ENCODE measurements at places on chromosomes 2 and 18.

- no peak for DNase-seq
These were observed 205.2 kb upstream of the APCDD1 start for GRCh38 chr18:10249270-10249669.

GRCh38 chr2:191983186-191983585 is 136.3 kb upstream of the CAVIN2 start:
- no peak for DNase-seq

GRCh38 chr2:177698281-177698680 is 305.7 kb downstream of the AGPS start:
- DNase-seq, result no peak

DNA sequence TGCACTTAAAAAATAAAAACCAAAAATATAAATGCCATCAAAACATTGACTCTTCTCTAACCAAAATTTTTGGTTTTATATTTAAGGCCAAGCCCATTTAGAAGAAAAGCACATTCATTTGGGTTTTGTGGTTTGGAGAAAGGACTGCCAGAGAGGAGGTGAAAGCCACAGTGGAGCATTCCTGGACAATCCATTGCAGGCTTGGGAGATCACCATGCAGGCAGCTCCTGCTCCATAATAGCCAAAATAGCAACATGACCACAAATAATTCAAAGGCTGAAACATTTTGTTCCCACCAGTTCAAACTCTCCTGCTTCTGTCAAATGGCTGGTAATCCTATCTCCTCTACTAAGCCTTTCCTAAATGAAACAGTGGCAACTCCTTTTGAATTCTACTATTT is 73.5 kb downstream of the GALNT3 start:
- DNase-seq, result no peak

DNA sequence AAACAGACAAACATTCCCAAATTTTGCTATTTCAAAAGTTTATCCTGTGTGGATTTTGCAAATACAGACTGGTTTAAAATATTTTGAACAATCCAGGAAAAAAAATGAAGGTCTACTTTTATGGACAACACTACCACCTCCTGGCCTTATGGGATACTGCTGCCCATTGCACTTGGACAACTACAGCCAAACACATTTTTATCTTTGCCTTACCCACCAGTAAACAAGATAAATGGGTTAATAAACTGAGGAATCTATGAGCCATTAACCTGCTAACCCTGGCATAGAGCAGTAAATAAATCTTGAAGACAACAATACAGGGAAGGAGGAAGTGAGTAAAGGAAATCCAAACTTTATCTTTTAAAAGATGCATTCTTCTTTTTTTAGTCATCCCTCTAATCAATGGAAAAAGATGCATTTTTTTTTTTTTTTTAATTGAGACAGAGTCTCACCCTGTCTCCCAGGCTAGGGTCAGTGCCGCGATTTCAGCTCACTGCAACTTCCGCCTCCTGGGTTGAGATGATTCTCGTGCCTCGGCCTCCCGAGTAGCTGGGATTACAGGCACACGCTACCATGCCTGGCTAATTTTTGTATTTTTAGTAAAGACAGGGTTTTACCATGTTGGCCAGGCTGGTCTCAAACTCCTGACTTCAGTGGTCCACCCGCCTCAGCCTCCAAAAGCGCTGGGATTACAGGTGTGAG is 2.1 kb upstream of the SPIRE1 start:
- DNase-seq, result no peak

- DNase-seq, result no peak
These were observed 52.6 kb downstream of the SH2D6 start for GRCh38 chr2:85470850-85471800.

GRCh38 chr2:214737188-214737587 is 72.3 kb downstream of the BARD1 start:
- no peak for DNase-seq

DNA sequence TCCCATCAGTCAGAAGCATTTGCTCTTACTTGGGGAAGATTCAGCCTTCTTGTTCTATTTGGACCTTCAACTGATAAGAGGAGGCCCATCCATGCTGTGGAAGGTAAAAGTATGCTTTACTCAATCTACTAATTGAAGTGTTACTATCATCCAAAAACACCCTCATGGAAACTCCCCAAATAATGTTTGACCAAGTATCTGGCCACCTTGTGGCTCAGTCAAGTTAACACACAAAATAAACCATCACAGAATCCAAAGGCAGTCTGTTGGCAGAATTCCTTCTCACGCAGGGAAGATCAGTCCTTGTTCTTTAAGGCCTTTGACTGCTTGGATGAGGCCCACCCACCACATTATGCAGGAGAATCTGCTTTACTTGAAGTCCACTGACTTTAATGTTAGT is 531.2 kb upstream of the SMIM21 start:
- no peak for DNase-seq

DNA sequence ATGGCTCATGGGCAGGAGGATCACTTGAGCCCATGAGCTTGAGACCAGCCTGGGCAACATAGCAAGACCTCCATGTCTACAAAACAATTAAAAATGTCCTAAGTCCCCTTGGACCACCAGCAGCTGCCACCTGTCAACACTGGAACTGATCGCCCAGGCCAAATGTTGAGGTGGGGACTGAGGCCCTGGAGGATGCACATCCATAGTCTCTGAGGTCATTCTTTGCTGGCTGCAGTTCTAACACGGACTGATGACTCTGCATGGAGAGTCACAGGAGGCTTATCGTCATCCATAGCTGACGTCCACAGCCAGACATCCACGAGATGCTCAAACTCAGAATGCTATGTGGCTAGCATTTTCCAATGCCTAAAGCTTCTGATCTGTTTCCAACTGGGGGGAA is 151.3 kb downstream of the BCL2 start:
- DNase-seq, result peak; percentile 23

GRCh38 chr2:232013701-232014353 is 52.3 kb downstream of the DIS3L2 start:
- no peak for DNase-seq

DNA sequence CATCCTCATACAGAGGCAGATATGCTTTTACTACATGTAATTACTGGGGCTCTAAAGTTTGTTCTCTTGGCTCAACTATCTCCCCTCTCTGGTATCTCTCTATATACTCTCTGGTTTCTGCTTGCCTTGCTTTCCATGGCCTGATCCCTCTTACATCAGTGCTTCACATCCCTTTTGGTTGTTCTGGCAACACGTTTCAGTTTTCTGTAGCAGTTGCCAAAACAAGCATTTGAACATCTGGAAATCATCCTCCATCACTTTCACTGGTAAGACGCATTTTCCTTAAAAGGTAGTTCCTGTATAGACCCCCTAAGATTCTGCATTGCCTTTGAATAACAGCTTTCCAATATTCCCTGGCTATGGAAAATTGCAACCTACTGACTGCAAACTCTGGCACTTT is 25.9 kb downstream of the COL5A2 start:
- DNase-seq, result no peak

- no peak for DNase-seq
These were observed 4.9 kb upstream of the DNAH7 start for GRCh38 chr2:196073521-196073920.

DNA sequence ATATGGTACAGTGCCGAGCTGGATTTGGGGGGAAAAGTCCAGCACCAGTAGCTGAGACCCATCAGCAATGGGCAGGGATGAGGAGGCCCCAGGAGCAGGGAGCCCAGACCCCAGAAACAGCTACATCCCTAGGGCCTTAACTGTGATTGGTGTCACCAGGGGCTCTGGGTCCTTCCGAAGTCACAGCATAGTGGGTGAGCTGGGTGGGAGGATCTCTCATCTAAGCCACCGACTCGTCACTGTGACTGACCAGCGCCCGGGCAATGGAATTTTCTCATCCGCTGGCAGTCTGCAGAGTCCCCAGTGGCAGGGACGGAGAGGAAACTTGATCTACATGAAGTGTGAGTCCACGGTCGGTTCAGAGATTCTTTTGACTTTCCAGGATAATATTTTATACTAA is 186.5 kb downstream of the SH3BP4 start:
- DNase-seq, result no peak

GRCh38 chr2:121095257-121096080 is 189.5 kb downstream of the TFCP2L1 start:
- no peak for DNase-seq

DNA sequence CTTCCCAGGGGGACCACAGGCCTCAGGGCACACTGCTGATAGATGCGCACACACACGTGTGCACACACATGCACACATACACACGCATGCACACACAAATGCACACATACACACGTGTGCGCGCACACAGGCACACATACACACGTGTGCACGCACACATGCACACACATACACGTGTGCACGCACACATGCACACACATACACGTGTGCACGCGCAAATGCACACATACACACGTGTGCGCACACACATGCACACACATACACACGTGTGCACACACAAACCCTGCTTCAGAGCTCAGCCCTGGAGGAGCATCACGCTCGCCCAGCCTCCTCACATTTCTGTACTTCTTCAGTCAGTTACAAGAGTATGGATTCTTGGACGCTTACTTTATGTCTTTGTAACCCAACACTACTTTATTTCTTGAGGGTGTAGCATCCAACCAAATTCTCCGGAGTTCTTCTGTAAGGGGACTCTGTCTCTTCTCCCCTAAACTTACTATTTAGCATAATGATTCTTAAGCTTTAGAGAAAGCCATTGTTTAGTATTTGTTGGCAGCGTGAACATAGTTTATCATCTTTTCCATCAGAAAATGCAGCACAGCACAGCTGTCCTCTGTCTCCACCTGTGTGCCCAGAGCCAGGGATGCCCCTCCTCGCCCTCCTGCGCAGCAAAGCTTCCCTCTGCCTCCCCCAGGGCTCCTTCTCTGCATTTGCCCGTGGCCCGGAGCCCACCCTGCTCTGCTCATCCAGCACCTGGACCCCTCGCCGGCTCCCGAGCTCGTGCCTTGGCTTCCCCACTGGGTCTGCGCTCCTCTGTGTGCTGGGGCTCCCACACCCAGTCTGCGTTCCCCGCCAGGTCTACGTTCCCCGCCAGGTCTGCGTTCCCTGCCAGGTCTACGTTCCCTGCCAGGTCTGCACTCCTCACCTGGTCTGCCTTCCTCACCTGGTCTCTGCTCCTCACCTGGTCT is 74.4 kb upstream of the CTDP1 start:
- no peak for DNase-seq

DNA sequence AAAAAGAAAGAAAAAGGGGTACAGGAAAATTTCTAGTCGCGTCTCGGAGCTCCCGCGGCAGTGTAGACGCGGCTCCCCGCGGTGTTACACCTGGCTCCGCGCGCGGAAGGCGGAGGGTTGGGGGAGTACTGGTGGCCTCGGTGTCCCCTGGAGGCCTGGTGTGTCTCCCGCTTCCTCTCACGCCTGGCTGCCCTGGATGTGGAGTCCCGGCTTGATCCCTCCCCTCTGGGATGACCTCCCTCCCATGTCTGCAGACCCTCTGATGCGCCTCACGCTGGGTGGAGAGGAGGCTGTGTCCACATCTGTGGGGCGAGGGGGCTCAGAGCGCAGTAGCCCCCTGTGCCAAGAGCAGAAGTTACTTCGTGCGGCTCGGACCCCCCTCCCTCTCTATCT is 1.2 kb downstream of the KIF5C start:
- no peak for DNase-seq

DNA sequence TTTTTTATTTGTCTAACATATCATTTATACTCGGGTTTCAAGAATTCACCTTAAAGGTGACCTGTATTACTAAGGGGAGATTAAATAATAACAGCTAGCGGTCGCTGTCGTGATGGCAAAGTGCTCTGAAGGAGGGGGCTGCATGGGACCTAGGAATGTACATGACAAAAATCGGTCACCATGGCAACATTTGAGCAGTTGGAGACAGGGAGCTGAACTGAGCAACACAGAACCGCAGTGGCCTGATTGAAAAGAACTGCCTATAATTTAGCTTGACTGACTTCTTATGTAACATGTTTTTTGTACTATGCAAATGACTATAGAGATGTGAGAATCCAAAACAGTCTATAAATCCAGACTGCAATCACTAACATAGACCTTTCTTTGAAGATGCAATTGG is 34.3 kb upstream of the EPHA4 start:
- no peak for DNase-seq

DNA sequence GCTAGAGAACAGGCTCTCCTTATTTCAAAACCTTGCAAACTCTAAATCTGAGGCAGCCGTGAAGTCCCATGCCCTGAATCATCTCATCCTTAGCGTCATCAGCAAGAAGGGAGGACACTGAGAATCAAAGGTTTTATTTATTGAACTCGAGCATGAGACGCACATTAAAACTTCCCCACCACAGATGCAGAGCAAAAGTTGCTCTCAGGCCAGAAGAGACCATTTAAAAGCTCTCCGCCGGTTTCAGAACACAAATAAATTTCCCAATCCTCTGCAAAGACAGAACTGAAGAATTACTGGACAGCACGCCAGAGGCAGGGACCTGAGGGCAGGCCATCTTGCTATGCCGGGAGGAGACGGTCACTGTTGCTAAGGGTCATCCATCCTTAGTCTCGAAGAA is 1.3 kb downstream of the AMMECR1L start:
- no peak for DNase-seq

- no peak for DNase-seq
These were observed 270.4 kb downstream of the FIGN start for GRCh38 chr2:163465440-163465839.

DNA sequence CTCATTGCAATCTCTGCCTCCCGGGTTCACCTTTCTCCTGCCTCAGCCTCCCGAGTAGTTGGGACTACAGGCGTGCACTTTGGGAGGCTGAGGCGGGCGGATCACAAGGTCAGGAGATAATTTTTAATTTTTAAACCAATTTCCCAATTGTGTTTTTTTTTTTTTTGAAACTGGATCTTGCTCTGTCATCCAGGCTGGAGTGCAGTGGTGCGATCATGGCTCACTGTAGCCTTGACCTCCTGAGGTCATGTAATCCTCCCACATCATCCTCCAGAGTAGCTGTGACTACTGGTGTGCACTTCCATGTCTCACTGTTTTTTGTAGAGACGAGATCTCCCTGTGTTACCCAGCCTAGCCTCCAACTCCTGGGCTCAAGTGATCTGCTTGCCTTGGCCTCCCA is 49.3 kb downstream of the GLS start:
- no peak for DNase-seq

GRCh38 chr18:24014062-24014985 is at the start of gene TTC39C:
Gene TTC39C, plus strand, starts transcription at chr18:24014754. Its CDS starts 118 bp downstream, at chr18:24014872.
- peak; percentile 86 for DNase-seq

- DNase-seq, result no peak
These were observed 15.9 kb upstream of the TRIM43 start for GRCh38 chr2:95575857-95576256.

DNA sequence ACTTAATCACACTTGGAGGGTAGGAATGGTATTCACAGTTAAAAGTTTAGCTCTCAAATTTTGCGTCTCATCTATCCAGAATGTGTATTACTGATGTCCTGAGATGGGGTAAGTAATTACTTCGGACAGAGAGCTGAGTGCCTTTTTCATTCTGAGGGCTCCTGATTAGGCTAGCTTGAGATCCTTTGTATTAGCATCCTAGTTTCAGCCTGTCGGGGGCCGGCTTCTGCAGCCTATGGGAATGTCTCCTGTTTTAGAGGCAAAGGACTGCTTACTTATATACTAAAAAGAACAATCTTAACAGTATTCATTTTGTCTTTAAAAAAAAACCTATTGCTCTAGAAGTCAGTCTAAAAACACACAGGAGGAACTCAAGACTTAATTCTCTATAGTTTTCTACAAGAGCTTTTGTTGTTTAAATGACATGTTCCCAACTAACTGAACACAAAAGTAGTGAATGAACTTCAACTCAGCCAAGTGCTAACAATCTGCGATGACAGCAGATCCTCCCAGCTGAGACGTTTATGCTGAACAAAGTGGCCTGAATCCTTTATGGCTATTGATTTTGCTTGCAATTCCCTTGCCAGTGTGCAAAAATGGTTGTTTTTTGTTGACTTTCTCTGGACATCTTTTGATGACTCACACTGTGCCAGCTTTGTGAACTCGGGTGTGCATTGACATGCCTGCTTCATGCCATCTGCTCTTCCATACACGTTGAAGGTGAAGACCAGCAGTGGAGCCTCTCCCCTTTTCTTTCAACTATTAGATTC is 118.7 kb downstream of the LYPD6B start:
- no peak for DNase-seq

GRCh38 chr18:13280070-13280795 is 61.7 kb downstream of the LDLRAD4 start:
- DNase-seq, result no peak
